ENCODE measurements at places on chromosomes 11 and 22.

DNA sequence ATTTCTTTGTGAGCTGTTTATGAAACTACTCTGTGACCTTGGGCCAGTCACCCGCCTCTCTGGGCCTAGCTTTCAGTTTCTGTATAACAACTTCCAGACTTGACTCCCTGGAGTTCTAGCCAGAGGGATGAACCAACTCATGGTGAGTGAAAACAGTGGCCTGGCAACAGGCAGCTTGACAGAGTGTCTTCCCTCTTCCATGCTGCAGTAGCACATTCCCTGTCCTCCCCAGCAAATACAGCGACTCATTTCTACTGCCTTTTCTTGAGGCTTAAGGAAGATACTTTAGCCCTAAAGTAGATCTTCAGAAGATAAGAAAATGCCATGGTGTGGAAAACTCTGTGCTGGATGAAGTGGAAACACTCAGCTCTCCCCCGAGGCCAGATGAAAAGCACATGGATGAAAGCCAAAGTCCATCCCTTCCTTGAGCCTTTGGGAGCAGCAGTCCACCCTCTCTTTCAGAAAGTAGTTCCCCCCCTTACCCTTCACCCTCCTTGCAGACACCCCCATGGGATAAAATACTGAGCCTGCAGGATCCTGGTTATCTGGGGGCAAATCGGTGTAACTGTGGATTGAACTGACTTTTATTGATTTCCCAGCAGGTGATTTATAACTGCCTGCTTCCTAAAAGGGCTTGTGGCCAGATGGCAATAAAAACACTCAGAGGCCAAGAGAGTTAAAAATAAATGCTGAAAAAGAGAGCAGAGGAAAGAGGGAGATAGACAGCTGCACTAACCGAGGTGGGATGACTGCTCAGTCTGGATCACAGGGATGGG is 24.1 kb downstream of the IRAG1 start:
- no peak for DNase-seq

DNA sequence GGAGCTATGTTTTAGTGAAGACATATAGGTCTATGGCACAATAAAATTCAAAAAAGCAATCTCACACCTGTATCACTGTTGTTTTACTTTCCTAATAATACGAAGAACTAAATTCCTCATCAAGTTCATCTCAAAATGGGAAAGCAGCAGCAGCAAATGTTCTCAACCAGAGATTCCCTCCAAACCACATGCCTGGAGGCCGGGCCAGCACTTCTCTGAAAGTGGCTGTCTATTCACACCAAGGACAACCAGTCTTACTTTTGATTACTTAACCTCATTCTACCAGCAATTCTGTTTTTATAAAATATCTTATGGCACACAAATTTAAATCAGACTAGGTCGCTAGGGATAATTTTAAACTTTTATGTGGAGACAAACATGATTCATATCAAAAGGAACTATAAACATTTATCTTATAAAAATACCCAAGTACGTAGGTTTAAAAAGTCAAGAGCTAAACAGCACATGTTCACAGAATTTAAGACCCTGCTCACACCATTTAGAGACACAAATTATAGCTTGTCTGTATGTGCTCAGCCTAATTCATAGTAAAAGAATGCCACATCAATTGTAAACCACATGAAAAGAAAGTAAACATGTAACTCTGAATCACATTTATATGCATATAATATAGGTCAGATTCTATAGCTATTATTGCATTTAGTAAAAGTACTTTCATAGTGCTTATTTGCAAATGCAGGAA is 46.1 kb downstream of the RRAS2 start:
- DNase-seq, result no peak

GRCh38 chr11:84173078-84173477 is 886.9 kb upstream of the CCDC90B start:
- no peak for DNase-seq

GRCh38 chr22:20571531-20572007 is 64.2 kb downstream of the MED15 start:
- peak; percentile 73 for DNase-seq

- no peak for DNase-seq
Observed at GRCh38 chr11:12119502-12119901, 9.1 kb downstream of the MICAL2 start.

DNA sequence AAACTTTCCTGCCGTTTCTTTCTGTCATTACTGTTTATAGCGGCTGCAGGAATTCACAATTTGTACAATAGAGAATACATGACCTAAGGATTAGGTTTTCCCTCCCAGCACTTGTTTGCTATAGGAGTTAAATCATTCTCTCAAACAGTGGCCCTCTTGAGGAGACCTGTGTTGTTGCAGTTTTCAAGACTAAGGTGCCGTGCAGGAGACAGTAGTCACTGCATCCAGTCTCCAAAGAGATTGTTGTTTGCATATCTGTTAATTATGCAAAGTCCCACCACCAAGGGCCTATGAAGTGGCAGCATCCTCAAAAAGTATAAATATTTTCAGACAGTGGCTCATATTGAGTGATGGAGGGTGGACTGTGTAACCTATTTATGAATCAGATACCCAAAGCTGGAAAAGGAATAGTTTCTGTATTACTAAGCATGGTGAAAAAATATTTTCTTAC is 2.3 kb downstream of the PRSS23 start:
- DNase-seq, result no peak

- DNase-seq, result no peak
Observed at GRCh38 chr11:47852053-47852452, 3.9 kb upstream of the NUP160 start.

GRCh38 chr11:16778876-16779275 is 40.4 kb downstream of the C11orf58 start:
- no peak for DNase-seq

- no peak for DNase-seq
Observed at GRCh38 chr22:29511126-29511862, 31.3 kb downstream of the NEFH start.

- DNase-seq, result no peak
Observed at GRCh38 chr11:16977994-16978315, 36.3 kb downstream of the PLEKHA7 start.

GRCh38 chr11:1560002-1560648 is 11.9 kb downstream of the DUSP8 start:
- DNase-seq, result no peak

- DNase-seq, result no peak
Observed at GRCh38 chr11:28792856-28793255, 684.7 kb downstream of the METTL15 start.

DNA sequence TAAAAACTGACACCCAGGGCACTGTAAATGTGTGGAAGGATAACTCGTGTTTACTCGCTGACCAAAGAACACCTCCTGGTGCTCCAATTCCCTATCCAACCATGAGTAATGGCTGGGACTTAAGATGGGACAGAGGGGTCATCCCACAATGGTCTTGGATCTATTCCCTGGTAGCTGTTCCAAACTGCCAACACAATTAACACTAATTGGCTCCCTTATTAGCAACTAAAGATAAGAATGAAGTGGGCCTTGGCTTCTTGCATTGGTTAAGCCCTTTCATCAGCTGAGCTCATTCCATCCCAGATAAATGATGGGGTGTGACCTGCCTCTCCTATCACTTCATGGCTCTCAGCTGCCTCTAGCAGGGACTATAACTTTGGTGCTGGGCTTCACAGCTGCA is 1.5 kb upstream of the SIK3 start:
- no peak for DNase-seq

DNA sequence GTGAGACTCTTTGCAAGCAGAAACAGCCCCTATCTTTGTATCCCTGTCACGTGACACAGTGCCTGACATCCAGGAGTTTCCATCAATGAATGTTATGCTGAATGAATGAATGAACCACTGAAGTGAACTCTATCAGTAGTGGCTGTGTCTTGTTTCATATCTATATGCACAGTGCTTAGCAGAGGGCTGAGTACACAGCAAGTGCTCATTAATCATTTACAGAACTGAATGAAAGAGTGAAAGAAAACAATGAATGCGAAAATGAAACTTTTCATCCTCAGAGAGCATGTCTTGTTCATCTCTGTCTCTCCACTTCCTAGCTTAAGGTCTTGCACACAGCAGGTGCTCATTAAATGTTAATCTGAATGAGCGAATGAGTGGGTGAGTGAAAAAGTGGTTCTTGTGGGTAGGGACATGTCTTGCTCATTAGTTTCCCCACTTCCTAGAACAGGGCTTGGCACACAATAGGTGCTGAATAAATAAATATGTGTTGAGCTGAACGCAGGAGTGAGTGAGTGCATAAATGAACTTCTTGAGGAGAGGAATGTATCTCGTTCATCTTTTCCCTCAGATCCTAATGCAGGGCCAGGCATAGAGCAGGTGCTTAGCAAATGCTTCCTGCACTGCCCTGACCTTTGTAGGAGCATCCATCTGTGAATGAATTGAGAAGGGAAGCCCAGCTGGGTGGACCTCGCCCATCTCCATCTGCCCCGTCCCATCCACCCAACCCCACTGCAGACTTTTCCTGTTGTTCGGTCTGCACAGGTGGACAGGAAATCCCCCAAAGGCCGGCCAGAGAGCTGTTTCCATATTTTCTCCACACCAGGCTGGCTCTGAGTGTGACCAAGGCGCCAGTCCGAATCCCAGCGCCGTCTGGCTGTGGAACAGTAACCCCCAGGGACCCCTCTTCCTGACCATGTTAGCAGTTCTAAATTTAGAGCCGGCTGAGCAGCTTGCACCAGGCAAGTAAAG is 113.4 kb upstream of the CRYBB3 start:
- DNase-seq, result no peak

DNA sequence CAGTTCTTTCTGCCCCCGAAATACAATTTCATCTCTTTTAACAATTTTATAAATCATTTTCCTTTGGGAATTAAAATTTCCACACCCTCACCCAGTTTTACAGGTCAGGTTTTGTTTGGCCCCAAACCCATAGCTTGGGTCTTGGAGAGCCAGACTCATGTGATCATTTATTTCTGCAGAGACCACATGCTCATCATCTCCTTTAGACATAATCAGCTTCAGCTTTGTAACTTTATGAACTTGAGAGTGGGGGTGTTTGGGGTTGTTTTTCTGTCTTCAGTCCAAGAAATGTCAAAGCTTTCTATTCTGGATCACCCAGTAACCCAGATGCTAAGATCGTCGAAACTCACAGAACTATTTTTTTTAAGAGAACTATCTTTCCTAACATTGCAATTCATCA is 70.9 kb downstream of the DBX1 start:
- DNase-seq, result no peak

DNA sequence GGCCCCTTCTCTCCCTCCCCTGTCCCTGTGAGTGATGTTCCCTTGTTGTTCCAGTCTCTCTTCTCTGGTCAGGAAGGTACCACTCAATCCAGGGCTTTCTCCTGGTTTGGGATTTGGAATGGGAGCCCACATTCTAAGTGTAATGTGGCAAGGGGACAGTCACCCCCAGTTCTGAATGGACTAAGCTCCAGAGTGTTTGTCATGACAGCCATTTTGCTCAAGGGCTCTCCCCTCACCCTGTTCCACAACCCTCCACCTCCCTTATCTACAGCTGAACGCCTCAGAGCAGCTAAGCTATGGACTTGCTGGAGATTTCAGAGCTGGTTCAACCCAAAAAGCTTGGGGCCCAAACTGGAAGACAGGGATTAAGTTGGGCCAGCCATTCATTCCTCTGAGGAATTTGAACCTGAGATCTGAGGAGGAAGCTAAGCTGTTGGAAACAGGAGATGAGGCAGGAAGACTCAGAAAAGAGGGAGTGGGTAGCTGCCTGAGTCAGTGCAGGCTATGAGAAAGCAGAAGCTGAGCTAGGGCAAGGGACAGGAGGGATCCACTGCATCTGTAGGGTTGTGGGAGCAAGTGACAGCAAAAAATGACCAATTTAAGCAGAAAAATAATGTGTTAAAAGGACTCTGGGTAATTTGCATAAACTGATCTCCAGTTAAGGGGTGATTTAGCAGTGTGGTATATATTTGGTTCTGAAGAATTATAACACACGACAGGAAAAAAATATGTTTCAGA is 22.9 kb upstream of the FCHSD2 start:
- DNase-seq, result no peak

DNA sequence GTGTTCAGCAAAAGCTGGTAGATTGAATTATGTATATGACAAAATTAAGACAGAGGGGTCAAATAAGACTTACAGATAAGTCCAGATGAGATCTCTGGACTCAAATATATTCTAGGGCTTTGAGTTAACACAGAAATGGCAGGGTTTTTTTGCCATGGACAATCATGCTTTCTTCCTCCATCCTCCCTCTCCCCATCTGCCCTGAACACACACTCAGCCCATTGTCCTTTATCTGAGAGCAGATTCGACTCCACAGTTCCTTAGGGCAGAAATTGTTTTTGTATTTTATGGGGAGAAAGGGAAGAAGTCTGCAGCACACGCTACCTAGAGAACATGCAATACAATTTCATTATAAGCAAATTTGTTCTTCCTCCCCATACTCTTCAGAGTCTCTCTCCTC is 86.8 kb downstream of the SLC1A2 start:
- DNase-seq, result no peak

DNA sequence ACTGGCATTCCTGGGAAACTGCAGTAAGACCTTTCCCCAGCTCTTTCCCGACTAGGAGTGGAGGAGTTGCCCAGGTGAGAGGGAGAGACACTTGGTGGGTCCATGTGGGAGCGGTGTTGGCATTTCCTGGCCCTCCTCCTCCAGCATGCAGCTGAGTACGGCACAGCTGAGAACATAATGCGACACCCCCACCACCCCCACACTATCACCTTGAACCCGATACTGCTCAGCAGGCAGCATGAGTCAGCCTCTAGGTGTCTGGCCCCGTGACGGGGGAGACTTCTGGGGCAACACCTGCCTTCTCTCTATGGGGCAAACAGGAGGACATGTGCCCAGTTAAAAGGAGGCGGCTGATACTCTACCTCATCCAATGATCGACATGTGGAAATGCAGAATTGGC is 64.4 kb downstream of the PKNOX2 start:
- DNase-seq, result no peak

DNA sequence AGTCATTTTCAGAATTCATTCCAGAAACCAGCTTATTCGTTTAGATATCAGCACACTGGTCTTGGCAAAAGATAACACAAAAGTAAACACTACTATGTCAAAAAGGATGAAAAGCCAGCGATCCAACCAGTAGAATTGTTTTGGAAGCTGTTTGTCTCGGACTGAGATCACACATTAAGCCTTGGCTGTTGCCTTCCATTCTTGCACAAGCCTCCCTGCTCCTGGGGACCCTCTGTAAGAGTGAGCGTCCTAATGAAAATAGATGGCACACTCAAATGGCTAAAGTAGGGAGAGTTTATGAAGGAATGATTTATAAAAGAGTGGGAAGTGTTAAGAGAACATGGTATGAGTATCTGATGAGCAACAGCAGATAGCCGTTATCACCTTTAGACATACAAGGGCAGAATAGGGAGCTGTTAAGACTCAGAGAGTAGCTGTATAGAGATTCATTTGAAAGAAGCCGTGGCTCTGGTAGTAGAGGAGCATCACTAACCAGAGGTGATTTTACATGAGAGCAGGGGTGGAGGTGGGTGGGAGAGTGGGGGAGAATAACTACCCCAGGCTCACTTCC is 25.2 kb downstream of the PDE3B start:
- DNase-seq, result no peak

GRCh38 chr11:85918910-85919794 is 64.0 kb downstream of the CCDC83 start:
- DNase-seq, result no peak

DNA sequence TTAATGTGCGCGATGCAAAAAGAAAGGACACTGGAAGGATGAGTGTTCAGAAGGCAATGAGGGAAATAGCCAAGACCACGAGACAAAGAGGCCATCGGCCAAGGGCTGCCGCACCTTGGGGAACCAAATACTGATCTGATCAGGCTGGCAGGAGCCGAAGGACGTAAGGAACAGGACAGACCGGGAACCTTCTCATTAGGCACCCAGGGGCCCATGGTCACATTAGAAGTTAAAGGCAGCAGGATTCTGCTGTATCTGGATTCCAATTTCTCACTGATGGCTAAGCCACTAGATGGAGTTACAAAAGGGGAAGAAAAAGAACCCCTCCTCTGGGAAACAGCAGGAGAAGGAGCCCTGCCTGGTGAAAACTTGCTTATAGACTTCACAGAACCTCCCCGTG is 28.8 kb upstream of the CPT1A start:
- DNase-seq, result no peak

All from activated naive CD8-positive, alpha-beta T cell treated with anti-CD3 and anti-CD28 coated beads, Interleukin-2, amount 50 U/mL, for 24 hours (primary cell).